ENCODE measurements at places on chromosomes 12 and 14.

DNA sequence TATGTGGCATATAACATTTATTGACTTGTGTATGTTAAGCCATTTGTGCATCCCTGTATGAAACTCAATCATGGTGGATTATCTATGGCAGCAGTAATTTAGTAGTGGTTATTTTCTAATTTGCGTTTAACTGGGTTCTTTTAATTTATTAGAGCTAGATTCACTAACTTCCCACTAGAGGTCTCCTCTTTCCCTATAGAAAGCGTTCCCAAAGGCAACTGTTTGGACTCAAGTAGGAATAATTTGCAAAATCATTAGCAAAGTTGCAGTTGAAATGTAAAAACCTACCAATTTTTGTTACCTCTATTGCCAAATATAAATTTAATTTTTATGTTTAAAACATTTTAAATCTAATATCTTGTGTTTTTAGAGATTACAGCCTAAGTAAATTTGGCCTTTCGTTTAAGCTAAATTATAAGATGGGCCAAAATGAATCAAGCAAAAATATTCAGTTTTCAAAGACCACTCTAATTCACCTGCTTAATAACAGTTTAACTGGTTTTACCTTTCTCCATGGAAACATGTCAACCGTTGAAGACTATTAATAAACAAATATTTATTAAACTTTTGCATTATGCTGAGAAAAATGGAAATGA, 6.0 kb downstream of the DMAC2L start:
- DNase-seq: peak; percentile 41

GRCh38 chr12:93016752-93017350, 87.8 kb upstream of the EEA1 start:
- no peak for DNase-seq

DNA sequence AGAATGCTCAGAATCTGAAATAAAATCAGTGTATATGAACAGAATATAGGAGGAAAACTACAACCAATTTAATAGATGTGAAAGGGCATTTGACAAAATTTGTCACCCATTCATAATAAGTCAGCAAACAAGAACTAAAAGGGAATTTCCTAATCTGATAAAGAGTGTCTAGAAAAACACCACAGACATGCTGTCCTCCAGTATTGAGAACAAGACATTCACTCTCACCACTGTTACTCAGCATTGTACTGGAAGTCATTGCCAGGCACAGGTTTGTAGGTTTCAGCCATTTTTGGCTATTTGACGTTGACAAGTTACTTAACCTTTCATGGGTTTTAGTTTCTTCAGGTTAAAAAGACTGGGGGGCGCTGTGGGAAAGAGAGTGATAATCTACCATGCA, 13.2 kb downstream of the EIF2S1 start:
- peak; percentile 12 for DNase-seq

GRCh38 chr12:12559719-12560296, 2.9 kb downstream of the DUSP16 start:
- DNase-seq: no peak

GRCh38 chr12:76878099-76878898, 520 bp downstream of the CSRP2 start:
- DNase-seq: no peak

GRCh38 chr12:48442179-48442847, 30.0 kb upstream of the ANP32D start:
- no peak for DNase-seq

DNA sequence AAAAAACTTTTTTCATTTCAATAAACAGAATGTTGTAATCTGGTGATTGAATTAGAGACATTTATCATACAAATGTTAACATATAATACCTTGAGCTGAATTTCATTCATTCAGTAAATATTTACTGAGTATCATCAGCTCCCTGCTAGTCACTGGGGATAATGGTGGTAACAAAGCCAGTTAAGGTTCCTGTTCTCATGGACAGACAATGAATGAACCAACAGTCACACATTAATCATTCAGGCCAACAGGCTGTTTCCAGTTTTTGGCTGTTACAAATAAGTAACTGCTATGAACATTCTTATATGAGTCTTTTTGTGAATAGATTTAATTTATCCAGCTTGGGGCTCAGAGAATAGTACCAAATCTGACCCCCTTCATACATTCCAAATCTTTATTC, 13.5 kb downstream of the EXD2 start:
- DNase-seq: no peak

GRCh38 chr14:94867209-94867608, 97.3 kb upstream of the GSC start:
- no peak for DNase-seq

GRCh38 chr14:102094101-102094500, 7.3 kb upstream of the HSP90AA1 start:
- no peak for DNase-seq

All from CD4-positive, alpha-beta T cell treated with Interleukin-4 for 4 hours (primary cell).